ENCODE measurements at places on chromosomes 4 and X.

DNA sequence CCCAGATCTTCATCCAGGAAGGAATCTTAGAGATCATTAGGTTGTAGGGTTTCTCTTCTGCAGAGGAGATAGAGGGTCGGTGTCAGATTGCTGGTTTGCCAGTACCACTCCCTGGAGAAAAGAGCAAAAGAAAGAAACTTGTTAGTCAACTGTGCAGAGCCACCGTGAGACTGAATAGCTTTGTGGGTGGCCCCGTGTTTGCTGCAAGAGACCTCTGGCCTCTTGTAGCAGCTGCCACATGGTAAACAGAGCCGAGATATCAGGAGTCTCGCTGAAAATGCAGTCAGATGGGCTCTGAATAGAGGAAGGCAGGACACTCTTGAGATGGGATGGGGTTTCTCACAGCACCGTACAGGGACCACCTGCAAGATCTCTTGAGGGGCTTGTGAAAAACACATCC, 149.7 kb downstream of the PTTG2 start:
- no peak for DNase-seq

- DNase-seq = no peak
These were observed 97.2 kb downstream of the ADAMTS3 start for GRCh38 chr4:72471816-72472215.

GRCh38 chrX:642436-643240, 12.0 kb downstream of the SHOX start:
- DNase-seq = no peak

GRCh38 chrX:118569676-118570075, 74.1 kb downstream of the DOCK11 start:
- DNase-seq = no peak
